ENCODE measurements at places on chromosomes 5 and 9. TPM values are rescaled to one million over a fixed set of nuclear protein-coding genes. Genes with fewer than 3 reads are reported as not detected.
A peak's percentile ranks its signal among the peaks of the same experiment; 100 is the strongest.

Gene PCDHB16
- 5.0 TPM for total RNA-seq

Gene OR13C9
- total RNA-seq = not detected

GRCh38 chr9:75088646-75089372 lies 495 bp downstream of the OSTF1 start:
- DNase-seq = peak; percentile 92

GRCh38 chr5:43370352-43370751 lies 41.8 kb downstream of the CCL28 start:
- DNase-seq = no peak

DNA sequence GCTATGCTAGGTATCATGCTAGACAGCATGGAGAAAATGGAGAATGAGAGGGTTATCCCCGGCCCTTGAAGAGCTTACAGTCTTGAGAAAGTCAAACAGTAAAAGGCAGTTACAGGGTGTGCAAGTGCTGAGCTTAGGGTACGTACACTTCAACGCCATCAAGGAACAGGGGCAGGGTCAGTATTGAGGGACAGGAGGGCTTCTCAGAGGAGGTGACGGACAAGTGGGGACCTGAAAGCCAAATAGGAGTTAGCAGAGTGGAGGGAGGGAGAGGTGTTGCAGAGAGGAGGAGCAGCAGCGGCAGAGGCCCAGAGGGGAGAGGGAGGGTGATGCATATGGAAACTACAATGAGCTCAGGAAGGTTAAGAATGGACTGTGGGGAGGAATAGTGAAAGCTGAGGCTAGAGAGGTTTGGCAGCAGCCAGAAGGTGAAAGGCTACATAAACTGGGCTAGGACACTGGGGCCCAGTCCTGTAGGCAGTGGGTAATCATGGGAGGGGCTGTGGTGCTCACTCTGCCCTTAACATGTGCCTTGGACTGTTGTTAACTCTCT lies 88.0 kb downstream of the NRG2 start:
- no peak for DNase-seq

- DNase-seq = no peak
Measured at GRCh38 chr5:111734013-111734412, 23.0 kb downstream of the NREP start.

- no peak for DNase-seq
Measured at GRCh38 chr5:86125731-86126601, 491.8 kb upstream of the COX7C start.

DNA sequence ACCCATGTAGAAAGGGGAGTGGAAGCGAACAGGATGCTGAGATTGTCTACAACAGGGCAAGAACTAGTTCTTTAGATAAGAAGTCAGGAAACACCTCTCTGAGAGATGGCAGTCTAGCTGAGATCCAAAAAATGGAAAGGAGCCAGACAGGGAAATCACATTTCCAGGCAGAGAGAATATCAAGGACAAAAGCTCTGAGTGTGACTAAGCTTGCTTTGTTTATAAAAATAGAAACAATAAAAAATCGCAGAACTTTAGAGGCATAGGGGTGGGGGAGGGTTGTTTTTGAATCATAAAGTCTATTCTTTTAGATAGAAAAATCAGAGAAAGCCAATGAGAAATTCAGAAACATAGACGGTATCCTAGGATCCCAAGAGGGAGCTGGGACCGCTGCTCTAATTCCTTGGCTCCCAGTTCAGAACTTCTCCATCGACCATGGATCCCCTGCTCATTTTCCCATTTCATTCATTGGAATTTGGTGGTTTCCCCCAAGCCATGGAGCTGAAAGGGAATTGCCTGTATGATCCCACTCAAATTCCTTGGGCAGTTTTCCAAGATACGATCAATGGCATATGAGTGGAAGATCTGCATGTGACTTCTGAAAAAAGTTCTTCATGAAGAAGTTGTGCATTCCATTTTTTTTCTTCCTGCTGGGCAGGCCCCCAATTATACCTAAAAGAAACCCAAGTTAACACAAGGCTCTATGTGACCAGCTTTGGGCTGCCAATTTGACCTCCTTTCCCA lies 182.0 kb downstream of the GRIA1 start:
- no peak for DNase-seq

GRCh38 chr9:31232485-31232884 lies 1152.0 kb upstream of the ACO1 start:
- no peak for DNase-seq

GRCh38 chr9:136531904-136532798 lies 13.7 kb downstream of the NOTCH1 start:
- no peak for DNase-seq

DNA sequence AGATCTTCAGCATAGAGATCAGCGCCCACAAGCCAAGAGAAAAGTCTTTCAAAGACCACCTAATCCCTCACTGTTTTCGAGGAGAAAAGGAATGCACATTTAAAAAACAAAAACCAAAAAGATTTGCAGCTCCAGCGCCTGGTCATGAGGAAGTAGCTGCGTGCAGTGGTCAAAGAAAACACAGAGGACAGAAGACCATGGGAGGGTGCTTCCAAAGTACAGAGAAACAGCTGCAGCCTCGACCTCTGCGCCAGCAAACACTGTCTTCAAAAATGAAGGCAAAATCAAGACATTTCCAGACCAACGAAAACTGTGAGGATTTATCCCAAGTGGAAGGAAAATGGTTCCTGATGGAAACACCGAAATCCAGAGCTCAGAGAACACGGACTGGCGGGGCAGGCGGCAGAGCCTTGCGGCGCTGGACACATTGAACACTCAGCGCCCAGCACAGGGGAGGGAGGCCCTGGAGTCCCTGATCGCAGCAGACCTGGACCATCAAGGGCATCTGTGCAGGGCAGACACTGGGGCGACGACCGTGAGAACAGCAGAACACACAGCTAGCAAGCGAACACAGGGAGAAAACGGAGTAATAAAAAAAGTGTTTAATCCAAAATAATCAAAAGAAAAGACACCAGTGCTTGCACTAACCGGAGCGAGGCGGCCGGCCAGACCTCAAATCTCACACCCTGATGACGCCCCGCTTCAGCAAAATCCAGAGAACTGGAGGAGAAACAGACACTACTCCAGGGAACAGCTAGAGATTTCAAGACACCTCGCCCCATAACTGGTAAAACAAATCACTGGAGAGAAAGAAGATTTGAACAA lies 12.6 kb upstream of the SLC12A7 start:
- no peak for DNase-seq

GRCh38 chr9:110104261-110104809 lies 103.6 kb downstream of the C9orf152 start:
- no peak for DNase-seq

- no peak for DNase-seq
Measured at GRCh38 chr5:147336876-147337275, 102.0 kb downstream of the STK32A start.

- no peak for DNase-seq
Measured at GRCh38 chr5:42057254-42057690, 132.2 kb downstream of the FBXO4 start.

GRCh38 chr9:1469996-1470395 lies 419.8 kb downstream of the DMRT2 start:
- DNase-seq = no peak

Data from posterior vena cava (tissue), 2 donors.